ENCODE measurements at places on chromosomes 2 and 18.

DNA sequence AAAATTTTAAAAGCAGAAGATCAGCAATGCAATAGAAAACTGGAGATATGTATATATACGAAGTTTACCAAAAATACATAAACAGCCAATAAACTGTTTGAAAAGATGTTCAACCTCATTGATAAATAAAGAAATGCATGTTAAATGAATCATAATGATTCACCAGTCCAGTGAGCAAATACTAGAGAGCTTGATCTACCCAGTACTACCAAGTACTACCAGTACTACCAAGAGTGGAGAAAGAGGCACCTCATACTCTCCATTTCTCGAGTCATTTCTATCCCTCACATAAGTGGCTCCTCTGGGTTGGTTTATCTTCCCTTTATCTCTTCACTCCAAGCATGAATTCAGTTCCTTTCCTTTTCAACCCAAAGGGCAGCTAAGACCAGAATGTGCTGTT lies 138.9 kb downstream of the MREG start:
- DNase-seq: no peak

- DNase-seq: no peak
Observed at GRCh38 chr2:111202266-111203040, 81.7 kb downstream of the BCL2L11 start.

DNA sequence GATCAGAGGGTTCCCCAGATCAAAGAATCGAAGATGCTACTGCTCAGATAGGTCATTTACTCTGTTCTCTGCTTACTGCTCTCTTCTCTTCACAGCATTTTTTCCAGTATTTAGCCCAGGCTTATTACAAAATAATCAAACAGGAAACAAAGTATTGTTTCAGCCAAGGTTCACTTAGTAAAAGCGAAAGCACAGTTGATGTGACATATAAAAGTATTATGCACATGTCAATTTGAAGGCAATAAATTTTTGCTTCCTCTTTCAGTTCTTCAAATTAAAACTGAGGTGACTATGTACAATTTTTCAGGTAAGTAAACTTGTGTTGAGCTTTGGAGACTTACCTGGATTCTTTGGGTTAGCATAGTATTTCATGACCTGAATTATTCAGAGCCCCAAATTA lies 262.8 kb upstream of the CHST9 start:
- DNase-seq: no peak

DNA sequence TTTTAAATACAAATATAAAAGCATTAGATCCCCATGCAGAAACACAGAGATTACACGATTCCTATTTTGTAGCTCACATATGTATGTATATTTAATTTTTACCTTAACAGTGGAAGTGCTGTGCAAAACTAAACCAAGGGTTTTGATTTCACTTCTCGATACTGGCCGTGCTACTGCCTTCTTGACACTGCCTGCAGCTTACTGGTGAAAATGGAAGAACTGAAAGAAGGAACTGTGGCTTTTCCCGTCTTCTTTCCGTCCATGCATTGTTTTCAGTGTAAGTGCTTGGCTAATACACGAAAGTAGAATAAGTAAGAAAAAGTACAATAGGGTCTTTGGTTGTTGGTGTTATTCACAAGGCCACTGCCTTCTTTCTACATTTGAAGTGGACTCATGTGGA lies 129.5 kb downstream of the NDUFA10 start:
- no peak for DNase-seq

DNA sequence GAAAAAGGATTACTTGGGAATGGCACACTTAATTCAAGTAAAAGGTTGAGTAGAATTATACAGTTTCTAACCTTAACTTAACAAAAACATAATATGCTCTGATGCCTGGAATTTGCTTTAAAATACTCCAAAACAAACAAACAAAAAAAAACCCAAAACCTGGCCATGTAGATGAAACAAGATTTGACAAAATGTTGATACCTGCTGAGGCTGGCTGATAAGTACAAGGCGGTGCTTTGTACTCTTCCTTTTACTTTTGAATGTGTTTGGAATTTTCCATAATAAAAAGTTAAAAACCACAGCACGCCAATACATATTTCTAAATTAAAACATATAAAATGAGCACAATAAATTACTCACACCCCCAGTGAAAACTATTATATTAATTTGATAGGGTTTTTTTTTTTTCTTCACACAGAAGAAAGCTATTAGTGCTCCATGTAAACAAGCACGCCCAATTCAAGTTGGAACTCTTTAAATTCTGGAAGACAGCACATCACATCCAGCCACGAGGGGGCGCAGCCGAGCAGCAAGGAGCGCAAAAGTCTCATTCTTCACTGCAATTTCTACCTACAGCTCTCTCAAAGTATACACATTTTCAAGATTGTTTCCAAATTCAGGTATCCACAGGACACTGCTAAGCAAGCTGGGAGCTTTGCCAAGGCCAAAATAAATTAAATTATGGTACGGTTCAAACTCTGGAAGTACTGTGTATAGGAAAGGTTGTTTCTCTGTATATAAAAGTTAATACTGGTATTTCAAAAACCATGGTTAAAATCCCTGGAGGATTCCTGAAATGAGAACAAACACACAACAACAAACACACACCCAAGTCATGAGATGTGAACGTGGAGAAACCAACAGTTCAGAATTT lies 7.5 kb downstream of the SERTAD2 start:
- no peak for DNase-seq

DNA sequence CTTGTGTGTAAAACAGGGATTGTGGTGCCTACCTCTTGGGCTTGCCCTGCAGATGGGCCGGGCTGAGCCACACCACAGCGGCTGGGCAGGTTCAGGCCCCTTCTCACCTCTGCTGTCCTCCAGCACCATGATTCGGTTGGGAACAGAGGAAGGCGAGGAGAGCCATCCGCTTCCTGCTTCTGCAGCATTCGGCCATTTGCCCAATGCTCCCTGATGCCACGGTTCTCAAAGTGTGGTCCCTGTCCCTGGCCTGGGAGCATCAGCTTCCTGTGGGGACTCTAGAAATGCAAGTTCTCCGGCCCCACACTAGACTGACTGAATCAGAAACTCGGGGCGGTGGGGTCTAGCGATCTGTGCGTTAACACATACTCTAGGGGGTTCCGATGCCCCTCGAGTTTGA lies 65.1 kb downstream of the RRM2 start:
- no peak for DNase-seq

DNA sequence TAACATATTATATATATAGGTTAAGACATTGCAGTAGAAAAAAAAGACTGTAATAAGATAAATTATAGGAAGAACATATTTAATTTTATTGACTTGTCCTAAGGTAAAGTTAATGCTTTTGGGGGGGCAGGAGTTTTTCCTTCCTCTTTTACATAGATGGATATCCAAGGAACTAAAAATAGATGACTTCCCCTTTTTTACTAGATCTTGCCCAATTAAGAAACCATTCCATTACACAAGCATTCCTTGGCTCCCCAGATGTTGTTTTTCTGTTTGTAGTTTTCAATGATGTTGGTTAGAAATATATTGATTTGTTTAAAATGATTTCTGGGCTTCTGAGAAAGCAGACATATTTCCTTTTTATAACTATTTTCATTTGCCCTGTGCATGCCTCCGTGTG lies 22.4 kb upstream of the PMAIP1 start:
- DNase-seq: no peak

GRCh38 chr2:131425231-131425941 lies 50.5 kb upstream of the TUBA3D start:
- DNase-seq: no peak

DNA sequence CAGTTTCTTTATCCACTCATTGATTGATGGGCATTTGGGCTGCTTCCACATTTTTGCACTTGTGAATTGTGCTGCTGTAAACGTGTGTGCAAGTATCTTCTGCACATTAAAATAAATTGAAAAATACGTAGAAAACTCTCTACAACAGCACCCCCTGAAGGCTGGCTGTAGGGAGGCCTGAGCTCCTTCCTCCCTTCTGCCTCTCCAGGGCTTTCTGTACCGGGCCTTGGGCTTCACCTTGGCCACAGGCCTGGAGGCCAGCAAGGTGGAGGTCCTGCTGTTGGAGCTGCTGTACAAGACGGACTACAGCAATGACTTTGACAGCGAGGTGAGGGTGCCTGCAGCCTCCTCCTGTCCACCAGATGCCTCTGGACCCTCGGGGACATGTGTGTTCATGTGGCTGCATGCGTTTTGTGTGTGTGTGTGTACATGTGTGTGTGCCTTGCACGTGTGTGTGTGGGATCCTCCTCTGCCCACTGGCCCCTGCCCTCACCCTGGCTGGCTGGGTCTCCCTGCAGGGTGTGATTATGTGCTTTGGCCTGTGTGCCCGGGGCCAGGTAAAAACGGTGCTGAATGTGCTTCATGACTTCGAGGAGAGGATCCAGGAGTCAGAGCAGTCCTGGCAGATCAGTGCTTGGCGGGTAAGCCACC lies 29.2 kb downstream of the MROH2A start:
- no peak for DNase-seq

- DNase-seq: no peak
Observed at GRCh38 chr2:38934742-38935141, 45.1 kb downstream of the ARHGEF33 start.

DNA sequence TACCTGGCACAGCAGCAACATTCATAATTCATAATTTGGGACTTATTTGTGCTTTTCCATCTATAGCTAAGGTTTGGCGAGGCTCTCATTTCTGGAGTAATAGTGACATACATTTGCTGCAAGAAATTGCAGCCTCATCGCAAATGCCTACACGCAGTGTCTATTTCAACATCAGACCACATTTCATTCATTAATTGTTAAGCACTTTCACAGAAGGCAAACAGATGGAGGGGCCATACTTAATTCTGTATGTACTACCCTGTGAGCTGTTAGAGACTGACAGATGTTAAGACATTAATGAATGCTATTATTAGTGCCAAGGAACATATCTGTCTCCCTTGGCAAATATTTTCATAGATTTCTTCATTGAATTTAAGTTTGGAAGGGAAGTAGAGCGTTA lies 125.7 kb downstream of the UXS1 start:
- no peak for DNase-seq

DNA sequence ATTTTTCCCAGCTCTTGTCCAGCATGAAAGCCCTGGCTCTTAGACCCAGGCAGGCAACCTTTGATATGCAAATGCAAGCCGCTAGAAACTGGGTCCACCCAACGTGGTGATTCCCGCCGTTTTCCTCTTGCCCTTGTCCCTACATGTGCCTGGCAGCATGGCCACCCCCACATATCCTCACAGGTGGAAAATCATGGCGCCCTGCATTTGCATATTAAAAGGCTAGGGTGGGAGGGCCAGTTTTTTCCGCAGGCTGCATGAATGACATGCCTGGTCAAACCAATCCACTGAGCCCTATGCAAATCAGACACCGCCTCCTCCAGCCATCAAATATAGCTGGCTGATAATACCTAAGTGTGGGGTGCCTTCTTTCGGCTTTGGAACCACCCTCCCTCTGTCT lies 1091.8 kb upstream of the NXPH2 start:
- DNase-seq: no peak

GRCh38 chr2:233513953-233514655 lies 52.5 kb downstream of the USP40 start:
- no peak for DNase-seq

DNA sequence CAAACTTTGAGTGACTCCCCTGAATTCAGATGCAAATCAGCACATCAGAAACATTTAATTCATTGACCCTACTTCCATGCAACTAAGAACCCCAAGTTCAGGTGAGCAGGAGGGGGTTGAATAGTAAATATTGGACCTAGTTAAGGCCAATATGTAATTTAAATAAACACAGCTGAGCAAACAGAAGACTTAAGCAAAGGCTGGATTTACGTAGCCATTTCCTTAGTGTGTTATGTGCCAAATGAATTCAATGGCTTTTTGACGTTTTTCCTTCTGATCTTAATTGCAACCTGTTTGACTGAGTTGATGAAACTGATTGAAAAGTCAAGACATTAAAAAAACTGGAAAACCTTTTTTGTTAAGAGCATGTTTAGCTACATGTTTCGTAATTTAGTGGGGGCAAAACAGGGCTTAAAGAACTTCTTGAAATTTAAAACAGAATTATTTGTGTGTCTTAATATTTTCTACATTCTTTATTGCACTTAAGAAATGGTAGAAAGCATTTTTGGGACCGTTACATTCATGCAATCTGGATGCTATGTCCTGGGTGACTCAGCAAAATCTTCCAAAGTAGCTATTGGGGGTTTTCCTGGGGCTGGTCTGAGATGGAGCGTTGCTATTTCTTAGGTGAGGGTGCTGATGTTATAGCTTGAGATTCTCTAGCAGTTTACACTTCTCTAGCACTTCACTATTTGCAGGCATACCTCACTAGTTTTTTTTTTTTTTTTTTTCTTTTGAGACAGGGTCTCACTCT lies 25.5 kb upstream of the KCNE4 start:
- no peak for DNase-seq

DNA sequence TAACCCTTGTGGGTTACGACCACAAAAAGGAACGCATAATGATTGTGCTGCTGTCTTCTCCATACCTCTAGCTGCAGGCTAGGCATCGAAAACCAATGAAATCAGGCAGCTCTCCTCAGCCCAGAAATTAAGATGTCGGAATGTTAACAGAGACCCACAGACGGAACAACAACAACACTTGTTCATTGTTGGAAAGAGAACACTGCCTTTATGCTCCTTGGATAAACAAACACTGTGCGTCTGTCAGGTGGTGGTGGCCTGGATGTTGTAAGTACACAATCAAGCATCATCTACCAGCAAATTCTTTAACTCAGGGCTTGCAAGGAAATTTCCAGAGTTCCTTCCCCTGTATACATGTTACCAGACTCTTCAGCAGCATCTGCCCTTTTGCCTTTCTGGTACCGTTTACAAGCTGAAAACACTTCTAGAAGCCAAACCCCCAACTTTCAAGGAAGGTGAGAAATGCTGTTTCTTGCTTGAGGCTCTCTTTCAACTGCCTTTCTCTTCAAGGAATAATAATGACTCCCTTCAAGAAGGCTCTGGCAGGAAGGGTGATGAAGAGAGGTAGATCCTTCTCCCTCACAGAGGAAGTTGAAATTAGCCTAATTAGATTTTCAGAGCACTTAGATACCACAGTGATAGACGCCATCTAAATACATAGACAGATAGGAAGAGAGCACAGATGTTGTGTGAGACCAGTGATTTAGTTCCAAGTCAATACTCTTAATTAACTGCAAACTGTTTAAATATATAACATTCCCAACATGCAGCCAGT lies 332.7 kb downstream of the ZNF521 start:
- DNase-seq: no peak

DNA sequence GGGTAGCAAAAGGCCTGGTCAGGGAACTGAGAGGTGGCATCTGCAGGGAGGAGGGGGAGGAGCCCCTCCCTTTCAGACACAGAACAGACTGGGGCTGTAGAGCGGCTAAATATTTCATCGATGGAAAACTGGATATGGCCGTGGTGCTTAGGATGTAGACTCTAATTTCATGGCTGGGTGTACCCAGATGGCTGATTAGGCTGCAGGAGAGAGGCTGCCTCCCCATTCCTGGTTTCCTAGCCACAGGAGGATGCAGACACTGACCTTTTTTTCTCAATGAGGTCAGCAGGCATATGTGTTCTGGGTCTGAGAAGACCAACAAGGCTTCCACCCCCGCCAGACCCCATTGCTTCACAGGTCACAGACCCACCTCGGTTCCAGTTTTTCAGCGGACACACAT lies 79.3 kb upstream of the STPG4 start:
- DNase-seq: no peak

All from esophagus squamous epithelium (tissue), 5 donors.